ENCODE measurements at places on chromosomes 1 and 21. TPM values are rescaled to one million over a fixed set of nuclear protein-coding genes. Genes with fewer than 3 reads are reported as not detected.
A peak's percentile ranks its signal among the peaks of the same experiment; 100 is the strongest.

The SPRR2F gene
- not detected for total RNA-seq

The LENEP gene
- total RNA-seq = not detected

The CRYBG2 gene
- 1.2 TPM for total RNA-seq

The TFF2 gene
- not detected for total RNA-seq

The PTBP2 gene
- total RNA-seq = 25.9 TPM

- no peak for DNase-seq
- no peaks in the 10 kb centered on the region for H3K4me1 ChIP-seq
- H3K4me3 ChIP-seq = no peak overlapping the region
- no peak overlapping the region for H3K27ac ChIP-seq
- H3K27me3 ChIP-seq = no peaks in the 10 kb centered on the region
- no peaks in the 10 kb centered on the region for H3K36me3 ChIP-seq
Measured at GRCh38 chr1:232038706-232039677, 412.4 kb downstream of the DISC1 start.

- DNase-seq = peak; percentile 27
- peaks cover 83% of the 10 kb centered on the region for H3K4me1 ChIP-seq
- H3K36me3 ChIP-seq = peaks cover 6% of the 10 kb centered on the region
- no peaks in the 10 kb centered on the region for H3K27me3 ChIP-seq
Measured at GRCh38 chr21:34986561-34987500, 62.3 kb downstream of the RUNX1 start.

DNA sequence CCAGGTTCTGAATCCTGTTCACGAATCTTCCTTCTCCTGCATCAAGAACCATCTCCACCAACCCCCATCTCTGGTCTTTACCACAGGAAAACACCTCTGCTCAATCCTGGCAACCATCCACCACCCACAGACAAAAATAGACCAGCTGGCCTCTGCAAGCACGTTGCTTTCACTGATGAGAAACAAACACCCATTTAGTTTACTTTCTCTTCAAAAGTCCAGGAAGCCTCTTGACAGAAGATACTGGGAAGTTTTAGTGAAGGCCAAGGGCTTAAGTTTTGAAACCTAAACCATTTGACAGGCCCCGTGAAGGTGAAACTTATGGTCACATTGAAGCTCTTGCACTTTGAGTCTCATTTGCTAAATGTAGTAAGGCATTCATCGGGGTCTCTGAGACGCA lies 122.6 kb upstream of the PPP2R5A start:
- H3K4me1 ChIP-seq = peaks cover 25% of the 10 kb centered on the region
- H3K27ac ChIP-seq = no peak overlapping the region
- DNase-seq = no peak
- peak overlapping the region; percentile 80 for H3K4me3 ChIP-seq

DNA sequence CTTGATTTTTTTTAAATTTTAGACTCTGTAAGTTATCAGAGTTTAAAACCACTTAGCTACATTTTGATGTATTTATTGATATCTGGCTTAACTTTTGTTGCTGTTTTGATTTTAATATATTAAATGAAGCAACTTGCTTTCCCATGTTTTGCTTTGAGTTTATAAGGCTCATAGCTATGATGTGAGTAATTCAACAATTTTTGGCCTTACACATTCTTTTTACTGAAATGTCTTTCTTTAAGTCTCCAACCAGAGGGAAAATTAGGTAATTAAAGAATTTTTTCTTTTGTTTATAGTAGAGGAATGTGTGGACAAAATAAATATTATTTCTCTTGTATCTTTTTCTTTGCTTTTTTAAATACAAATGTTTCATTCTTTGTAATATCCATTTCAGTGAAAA lies 258.3 kb upstream of the ADAMTS5 start:
- H3K36me3 ChIP-seq = no peaks in the 10 kb centered on the region
- DNase-seq = no peak
- no peak overlapping the region for H3K27ac ChIP-seq
- no peaks in the 10 kb centered on the region for H3K4me1 ChIP-seq
- H3K27me3 ChIP-seq = no peaks in the 10 kb centered on the region

DNA sequence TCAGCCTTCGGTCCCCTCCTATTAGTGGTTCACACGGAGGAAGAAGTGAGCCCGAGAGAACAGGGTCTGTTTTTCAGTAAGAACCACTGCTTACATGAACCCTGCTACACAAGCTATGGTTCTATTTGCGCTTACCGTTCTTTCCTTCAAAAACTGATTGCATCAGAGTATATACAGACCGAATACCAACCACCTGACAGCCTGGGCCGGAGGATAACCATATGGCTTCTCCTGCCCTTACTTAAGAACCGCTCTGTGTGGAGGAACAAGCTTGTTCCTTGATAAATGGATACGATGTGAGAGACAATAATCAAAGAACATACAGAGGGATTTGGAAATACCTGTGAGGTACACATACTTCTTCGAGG lies 1.1 kb upstream of the KCNT2 start:
- DNase-seq = no peak
- H3K27me3 ChIP-seq = peaks cover 23% of the 10 kb centered on the region
- peaks cover 3% of the 10 kb centered on the region for H3K36me3 ChIP-seq
- peaks cover 12% of the 10 kb centered on the region for H3K4me1 ChIP-seq
- H3K4me3 ChIP-seq = peak overlapping the region; percentile 93

DNA sequence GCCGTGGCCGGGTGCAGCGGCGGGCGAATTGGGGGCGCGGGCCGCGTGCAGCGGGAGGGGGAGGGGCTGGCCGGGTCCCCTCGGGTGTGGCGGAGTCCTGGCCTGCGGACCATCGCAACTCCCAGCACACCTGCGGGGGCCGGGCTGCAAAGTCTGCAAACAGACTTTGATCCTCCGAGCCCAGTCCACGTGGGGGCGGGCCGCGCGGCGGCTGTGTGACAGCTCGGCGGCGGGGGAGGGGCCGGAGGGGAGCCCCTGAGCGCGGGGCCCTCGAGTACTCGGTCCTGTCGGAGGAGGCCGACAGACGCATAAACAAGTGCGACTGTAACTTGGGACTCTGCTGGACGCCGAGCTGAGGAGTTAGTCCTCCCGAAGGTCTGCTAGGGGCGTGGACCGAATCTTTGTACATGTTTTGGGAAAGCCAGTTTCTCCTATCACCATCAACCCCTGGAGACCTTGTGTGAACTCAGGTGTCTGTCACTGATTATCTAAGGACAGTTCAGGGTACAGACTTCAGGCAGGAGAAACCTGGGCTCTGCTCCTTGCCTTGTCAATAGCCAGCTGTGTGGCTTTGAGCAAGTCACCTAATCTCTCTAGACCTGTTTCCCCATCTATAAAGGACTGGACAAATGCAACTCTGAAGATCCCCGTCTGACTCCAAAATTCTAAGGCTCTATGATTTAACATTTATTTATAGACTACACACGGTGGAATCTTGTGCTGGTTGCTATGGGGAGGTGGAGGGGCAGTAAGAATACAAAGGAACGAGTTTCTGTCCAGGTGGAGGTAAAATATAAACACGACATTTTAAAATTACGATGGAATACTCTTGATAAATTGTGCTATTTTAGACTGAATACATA lies 710 bp upstream of the SLC30A1 start:
- peak overlapping the region; percentile 69 for H3K27ac ChIP-seq
- H3K27me3 ChIP-seq = no peaks in the 10 kb centered on the region
- H3K4me3 ChIP-seq = peak overlapping the region; percentile 92
- H3K36me3 ChIP-seq = no peaks in the 10 kb centered on the region
- DNase-seq = peak; percentile 65

DNA sequence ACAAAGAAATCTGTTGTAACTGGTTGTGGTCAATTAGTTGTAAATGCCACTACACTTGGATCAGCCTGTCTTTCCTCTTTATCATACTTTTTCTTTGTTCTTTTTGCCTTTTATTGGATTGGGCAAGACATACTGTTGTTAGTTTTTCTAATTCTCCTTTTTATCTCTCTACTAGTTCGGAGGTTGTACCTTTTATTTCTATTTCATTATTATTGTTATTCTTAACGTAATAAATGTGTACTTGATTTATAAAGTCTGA lies 59.2 kb downstream of the IVNS1ABP start:
- H3K27ac ChIP-seq = peak overlapping the region; percentile 46
- H3K4me3 ChIP-seq = no peak overlapping the region
- peaks cover 4% of the 10 kb centered on the region for H3K36me3 ChIP-seq
- DNase-seq = no peak

DNA sequence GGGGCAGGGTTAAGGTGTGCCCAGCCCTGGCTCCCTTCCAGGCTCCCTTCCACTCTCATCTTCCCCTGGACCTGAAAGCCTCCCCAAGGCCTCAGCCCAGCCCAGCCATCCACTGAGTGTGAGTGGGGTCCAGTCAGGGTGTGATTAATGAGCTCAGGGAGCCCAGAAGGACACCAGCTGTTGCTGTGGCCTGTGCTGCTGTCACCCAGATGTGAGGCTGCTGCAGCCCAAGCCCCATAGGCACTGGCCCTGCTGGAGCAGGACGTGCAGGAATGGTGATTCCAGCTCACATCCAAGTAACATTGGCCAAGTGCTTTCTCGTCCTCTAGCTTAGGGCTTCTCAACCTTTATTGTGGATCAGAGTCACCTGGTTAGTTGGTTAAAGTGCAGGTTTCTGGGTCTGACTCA lies 77.6 kb downstream of the EPHB2 start:
- no peaks in the 10 kb centered on the region for H3K36me3 ChIP-seq
- no peak overlapping the region for H3K27ac ChIP-seq
- peaks cover 2% of the 10 kb centered on the region for H3K4me1 ChIP-seq
- no peak overlapping the region for H3K4me3 ChIP-seq
- H3K27me3 ChIP-seq = peaks cover 27% of the 10 kb centered on the region

GRCh38 chr1:109228167-109228566 lies 14.4 kb downstream of the SARS1 start:
- H3K27me3 ChIP-seq = no peaks in the 10 kb centered on the region
- H3K4me1 ChIP-seq = peaks cover 21% of the 10 kb centered on the region
- no peak for DNase-seq
- H3K4me3 ChIP-seq = no peak overlapping the region

DNA sequence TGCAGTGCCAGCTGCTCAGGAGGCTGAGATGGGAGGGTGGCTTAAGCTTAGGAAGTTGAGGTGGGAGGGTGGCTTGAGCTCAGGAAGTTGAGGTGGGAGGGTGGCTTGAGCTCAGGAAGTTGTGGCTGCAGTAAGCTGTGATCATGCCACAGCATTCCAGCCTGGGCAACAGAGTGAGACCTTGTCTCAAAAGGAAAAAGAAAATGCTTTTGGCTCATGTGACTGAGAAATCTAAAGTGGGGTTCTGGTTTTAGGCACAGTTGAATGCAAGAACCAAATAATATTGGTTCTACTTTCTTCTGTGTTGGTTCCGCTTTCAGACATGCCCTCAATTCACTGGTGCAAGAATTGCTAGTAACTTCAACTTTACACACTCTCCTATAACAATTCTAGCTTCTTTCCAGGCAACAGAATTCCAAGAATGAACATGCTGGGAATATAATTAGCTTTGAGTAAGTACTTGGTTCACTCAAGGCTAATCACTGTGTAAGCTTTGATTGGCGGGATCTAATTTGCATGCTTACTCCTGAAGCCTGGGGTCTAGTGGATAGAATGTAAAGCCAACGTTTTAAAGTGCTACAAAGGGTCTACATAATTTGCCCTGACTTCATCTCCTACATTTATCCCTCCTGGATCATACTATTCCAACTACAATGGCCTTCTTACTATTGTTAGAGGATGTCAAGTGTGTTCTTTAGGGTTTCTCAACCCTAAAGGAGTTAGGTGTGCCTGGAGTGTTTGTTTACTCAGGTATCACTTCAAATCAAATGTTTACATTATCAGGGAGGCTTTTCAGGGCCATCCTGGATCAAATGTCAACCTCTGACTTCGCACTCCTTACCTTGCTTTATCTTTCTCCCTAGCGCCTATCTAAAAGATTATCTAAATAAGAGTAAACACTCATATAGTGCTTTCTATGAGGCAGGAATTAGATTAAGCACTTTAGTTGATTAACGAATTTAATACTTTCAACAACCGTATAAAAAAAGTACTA lies 115.1 kb downstream of the SLC16A1 start:
- H3K27me3 ChIP-seq = peaks cover 9% of the 10 kb centered on the region
- peaks cover 22% of the 10 kb centered on the region for H3K4me1 ChIP-seq
- H3K4me3 ChIP-seq = peak overlapping the region; percentile 47
- no peaks in the 10 kb centered on the region for H3K36me3 ChIP-seq

DNA sequence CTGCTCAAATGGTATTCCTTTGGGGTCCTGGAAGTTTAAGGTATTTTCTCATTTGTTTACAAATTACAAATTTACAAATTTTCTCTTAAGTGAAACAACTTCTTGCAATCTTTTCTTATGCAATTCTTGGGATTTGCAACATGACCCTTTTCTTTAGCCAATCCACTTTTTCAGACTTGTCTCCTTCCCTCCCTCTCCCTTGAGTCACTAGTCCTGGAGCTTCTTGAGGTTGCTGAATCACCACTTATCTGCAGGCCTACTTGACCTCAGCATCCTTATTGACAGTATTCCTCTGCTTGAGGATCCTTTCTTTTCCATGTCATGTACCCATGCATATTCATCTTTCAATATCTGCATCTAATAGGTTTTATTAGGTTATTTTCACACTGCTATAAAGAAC lies 302.8 kb upstream of the ADAMTS5 start:
- H3K27me3 ChIP-seq = no peaks in the 10 kb centered on the region
- no peaks in the 10 kb centered on the region for H3K4me1 ChIP-seq
- no peak overlapping the region for H3K27ac ChIP-seq
- no peak for DNase-seq
- no peaks in the 10 kb centered on the region for H3K36me3 ChIP-seq
- H3K4me3 ChIP-seq = no peak overlapping the region

DNA sequence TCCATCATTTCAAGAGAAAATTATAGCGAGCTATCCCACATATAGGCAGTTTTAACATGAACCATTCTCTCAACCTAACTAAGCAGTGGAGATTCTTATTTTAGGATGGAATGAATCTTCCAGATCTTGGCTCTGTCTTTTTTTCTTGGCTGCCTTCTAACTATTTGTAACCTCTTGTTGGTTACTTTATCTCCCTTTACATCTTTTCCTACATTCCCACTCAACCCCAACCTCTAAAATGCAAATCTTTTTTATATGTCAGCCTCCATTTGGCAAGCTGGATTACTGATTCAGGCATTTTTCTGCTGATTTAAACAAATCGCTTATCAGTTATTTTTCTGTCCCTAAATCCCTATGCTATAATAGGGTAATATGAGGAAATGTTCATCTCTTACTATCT lies 46.9 kb upstream of the LHX8 start:
- no peak overlapping the region for H3K4me3 ChIP-seq
- no peaks in the 10 kb centered on the region for H3K27me3 ChIP-seq
- H3K27ac ChIP-seq = no peak overlapping the region

DNA sequence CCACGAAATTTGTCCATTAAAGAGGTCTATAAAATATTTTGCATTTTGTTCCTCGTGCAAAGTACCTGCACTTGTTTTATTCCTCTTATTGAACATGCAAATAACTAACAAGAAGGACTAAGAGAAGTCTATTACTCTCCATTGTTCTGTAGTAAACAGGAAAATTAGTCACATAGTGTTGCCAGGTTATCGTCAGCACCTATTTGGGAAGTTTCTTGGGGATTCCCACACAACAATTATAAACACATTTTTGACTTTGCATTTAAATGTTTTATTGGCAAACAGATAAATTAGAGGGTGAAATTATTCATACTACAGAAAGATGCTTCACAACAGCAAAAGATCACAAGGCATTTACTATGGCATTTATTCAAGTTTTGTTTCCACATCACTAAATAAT lies 174.5 kb downstream of the ZC3H11B start:
- H3K4me3 ChIP-seq = no peak overlapping the region
- no peak for DNase-seq
- no peaks in the 10 kb centered on the region for H3K4me1 ChIP-seq
- H3K36me3 ChIP-seq = no peaks in the 10 kb centered on the region
- no peak overlapping the region for H3K27ac ChIP-seq
- peaks cover 13% of the 10 kb centered on the region for H3K27me3 ChIP-seq
